ENCODE measurements at places on chromosomes 2 and 18. TPM values are rescaled to one million over a fixed set of nuclear protein-coding genes. Genes with fewer than 3 reads are reported as not detected.

HPCAL1 gene
- total RNA-seq: 105 TPM

FNDC4 gene
- total RNA-seq: 5.3 TPM

SERPINB13 gene
- total RNA-seq: not detected

GRCh38 chr18:55998801-55999385 lies 410.9 kb upstream of the TCF4 start:
- no peak for DNase-seq

GRCh38 chr2:30447149-30448045 lies at the start of gene LCLAT1:
Gene LCLAT1 (plus strand): TSS chr2:30447246. CDS start chr2:30525591, 78,345 bp downstream.
- peak; percentile 56 for DNase-seq

DNA sequence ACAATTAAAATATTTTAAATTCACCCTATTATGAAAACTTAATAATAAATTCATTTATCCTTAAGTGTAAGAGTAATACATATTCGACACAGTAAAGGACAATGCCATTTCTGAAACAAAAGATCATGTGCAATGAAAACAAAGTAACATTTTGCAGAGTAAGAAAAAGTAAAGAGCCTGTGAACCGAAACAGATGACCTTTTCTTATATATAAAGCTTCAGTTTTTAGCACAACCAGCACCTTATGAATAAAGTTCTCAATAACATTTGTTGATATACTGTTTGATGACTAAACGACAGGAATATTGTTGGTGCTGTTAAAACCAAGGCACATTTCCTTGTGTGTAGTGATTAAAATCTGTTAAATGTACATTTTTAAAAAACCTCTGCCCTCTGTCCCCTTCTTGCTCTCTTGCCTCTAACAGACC lies 1.5 kb downstream of the PELI1 start:
- DNase-seq: no peak

- no peak for DNase-seq
Observed at GRCh38 chr2:209511637-209512036, 87.8 kb downstream of the MAP2 start.
